ENCODE measurements at places on chromosomes 5 and 9.

DNA sequence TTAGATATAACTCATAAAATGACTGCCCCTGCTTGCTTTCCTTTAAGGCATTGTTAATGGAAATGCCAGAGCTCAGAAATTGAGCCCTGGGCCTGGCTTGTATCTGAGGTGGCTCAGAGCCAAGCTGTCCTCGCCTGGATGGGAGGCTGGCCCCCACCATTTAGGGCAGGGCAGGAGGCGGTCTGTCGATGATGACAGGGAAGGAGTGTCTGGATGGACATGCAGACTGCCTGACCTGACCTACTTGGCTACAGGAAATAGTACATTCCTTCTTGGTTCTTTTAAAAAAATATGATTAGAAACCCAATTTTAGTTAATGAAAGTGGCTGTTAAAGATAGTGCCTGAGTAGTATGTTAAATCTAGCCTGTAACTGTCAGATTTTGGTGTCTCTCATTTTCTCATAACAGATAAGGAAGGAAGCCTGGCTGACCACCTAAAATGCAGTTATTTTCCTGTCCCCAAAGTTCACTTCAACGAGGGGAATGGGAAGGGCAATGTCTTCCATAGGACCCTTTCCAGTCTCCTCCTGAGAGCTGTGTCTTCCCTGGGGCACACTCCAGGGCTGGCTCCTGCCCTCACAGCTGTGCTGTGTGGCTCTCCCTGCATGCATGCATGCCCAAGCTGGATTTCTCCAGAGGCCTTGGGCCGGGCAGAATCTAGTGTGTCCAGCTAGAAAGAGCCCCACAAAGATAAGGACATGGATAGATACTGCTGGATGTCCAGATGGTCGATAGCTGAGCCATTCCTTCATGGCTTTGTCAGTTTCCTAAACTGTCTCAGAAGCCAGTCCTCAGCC, 42.3 kb downstream of the MACROH2A1 start:
- DNase-seq: no peak
- no peaks in the 10 kb centered on the region for H3K27me3 ChIP-seq
- no peak overlapping the region for H3K4me3 ChIP-seq
- H3K36me3 ChIP-seq: peaks cover 31% of the 10 kb centered on the region
- no peaks in the 10 kb centered on the region for H3K4me1 ChIP-seq

- H3K36me3 ChIP-seq: no peaks in the 10 kb centered on the region
- H3K4me3 ChIP-seq: no peak overlapping the region
- DNase-seq: no peak
- no peak overlapping the region for H3K27ac ChIP-seq
- H3K4me1 ChIP-seq: no peaks in the 10 kb centered on the region
Measured at GRCh38 chr5:134945041-134945440, 22.7 kb upstream of the CATSPER3 start.

DNA sequence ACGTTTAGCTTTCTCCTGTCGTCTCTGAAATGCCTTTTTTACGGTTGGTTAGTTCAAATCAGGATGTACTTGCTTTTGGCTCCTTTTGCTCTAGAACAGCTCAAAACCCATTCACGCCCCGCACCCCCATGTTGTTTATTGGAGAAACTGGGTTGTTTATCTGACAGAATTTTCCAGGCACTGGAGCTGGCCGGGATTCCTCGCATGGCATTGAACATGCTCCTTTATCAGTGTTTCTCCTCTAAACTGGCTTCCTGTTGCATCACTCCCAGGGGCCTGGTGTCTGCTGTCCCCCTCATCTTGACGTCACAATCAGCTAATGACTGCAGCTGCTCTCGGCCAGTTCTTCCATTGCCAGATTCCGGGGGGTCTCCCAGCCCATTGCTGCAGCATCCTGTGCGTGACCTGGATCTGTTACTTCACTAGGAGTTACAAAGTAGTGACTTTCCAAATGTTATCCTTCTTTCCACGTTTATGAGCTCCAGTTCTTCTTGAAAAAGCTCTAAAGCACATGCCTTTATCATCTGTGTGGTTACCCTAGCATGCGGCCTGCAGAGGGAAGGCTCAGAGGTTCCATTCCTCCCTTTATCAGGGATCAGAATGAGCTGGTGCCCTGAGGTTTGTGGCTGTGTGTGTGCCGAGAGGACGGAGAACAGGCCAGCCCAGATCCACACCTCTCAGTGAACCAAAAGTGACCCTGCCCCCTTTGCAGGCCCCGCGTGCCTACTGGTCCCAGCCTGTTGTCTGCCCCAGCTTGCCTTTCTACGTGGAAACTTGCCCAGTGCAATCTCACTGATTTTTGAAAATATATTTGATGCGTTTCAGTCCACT, 27.5 kb downstream of the FAM163B start:
- H3K36me3 ChIP-seq: no peaks in the 10 kb centered on the region
- DNase-seq: no peak
- no peaks in the 10 kb centered on the region for H3K4me1 ChIP-seq
- no peak overlapping the region for H3K27ac ChIP-seq
- H3K4me3 ChIP-seq: no peak overlapping the region
- H3K27me3 ChIP-seq: peaks cover 31% of the 10 kb centered on the region

- no peak for DNase-seq
- no peaks in the 10 kb centered on the region for H3K27me3 ChIP-seq
- H3K4me3 ChIP-seq: no peak overlapping the region
- no peak overlapping the region for H3K27ac ChIP-seq
- H3K4me1 ChIP-seq: no peaks in the 10 kb centered on the region
Measured at GRCh38 chr5:126938466-126938865, 91.9 kb downstream of the MARCHF3 start.

GRCh38 chr9:69785757-69786156, 25.9 kb upstream of the PTAR1 start:
- peaks cover 3% of the 10 kb centered on the region for H3K27me3 ChIP-seq
- no peaks in the 10 kb centered on the region for H3K36me3 ChIP-seq
- no peak overlapping the region for H3K4me3 ChIP-seq
- H3K27ac ChIP-seq: no peak overlapping the region
- H3K4me1 ChIP-seq: no peaks in the 10 kb centered on the region
- no peak for DNase-seq

- H3K4me3 ChIP-seq: no peak overlapping the region
- H3K27me3 ChIP-seq: no peaks in the 10 kb centered on the region
- no peak for DNase-seq
- H3K36me3 ChIP-seq: no peaks in the 10 kb centered on the region
- no peak overlapping the region for H3K27ac ChIP-seq
Measured at GRCh38 chr5:78660401-78660800, 11.8 kb upstream of the LHFPL2 start.

- H3K27me3 ChIP-seq: no peaks in the 10 kb centered on the region
- no peak overlapping the region for H3K27ac ChIP-seq
- no peak overlapping the region for H3K4me3 ChIP-seq
- DNase-seq: peak; percentile 15
- no peaks in the 10 kb centered on the region for H3K36me3 ChIP-seq
Measured at GRCh38 chr9:34171753-34172535, 6.9 kb upstream of the UBAP1 start.

DNA sequence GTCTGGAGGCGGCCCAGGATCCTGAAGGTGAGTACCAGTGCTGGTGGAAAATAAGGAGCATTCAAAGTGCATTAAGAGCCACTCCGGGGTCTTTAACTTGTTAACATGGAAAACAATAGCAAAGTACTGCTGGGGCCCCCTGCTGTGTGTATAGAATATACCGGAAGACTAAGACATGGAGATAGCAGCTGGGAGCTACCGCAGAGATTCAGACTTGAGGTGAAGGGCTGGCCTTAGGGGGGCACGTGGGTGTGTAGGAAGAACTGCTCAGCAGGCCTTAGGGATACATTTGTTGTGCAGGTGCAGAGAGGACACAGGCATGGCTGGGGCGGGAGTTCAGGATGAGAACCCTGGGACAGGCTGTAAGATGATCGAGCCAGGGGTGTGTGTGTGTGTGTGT, 1.2 kb upstream of the DMRT1 start:
- no peaks in the 10 kb centered on the region for H3K27me3 ChIP-seq
- DNase-seq: no peak
- H3K4me3 ChIP-seq: no peak overlapping the region
- no peak overlapping the region for H3K27ac ChIP-seq

DNA sequence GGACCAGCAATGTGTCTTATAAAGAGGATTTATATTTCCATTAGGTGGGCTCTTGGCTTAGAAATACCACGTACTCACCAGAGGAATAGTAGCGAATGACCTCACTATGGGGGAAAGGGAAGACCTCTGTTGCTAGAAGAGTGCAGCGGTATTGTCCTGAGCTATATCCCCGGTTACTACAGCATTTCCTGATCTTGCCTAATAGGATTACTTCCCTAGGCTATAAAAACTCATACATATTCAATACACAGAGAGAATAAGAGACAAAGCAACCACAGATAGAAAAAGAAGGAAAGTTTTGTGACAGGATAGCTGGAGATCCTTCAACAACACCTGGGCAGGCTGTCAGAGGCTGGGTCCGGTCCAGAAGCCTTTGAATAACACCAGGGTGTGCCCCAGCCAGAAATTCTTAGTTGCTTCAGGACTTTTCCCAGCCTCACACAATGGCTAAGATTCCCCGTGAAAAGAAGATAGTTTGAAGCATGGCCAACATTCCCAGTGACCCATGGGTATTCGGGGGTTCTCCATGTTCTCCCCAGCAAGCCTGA, 85.4 kb downstream of the TRIM36 start:
- no peak for DNase-seq
- H3K27me3 ChIP-seq: no peaks in the 10 kb centered on the region
- H3K4me3 ChIP-seq: no peak overlapping the region
- H3K4me1 ChIP-seq: no peaks in the 10 kb centered on the region
- no peaks in the 10 kb centered on the region for H3K36me3 ChIP-seq

- peaks cover 3% of the 10 kb centered on the region for H3K27me3 ChIP-seq
- H3K4me3 ChIP-seq: no peak overlapping the region
- H3K4me1 ChIP-seq: no peaks in the 10 kb centered on the region
- H3K36me3 ChIP-seq: no peaks in the 10 kb centered on the region
Measured at GRCh38 chr9:2857564-2858198, 13.8 kb upstream of the PUM3 start.

- H3K27ac ChIP-seq: no peak overlapping the region
- H3K27me3 ChIP-seq: no peaks in the 10 kb centered on the region
- H3K4me1 ChIP-seq: no peaks in the 10 kb centered on the region
- no peak for DNase-seq
- H3K36me3 ChIP-seq: no peaks in the 10 kb centered on the region
Measured at GRCh38 chr5:128637031-128637430, 99.0 kb upstream of the FBN2 start.

DNA sequence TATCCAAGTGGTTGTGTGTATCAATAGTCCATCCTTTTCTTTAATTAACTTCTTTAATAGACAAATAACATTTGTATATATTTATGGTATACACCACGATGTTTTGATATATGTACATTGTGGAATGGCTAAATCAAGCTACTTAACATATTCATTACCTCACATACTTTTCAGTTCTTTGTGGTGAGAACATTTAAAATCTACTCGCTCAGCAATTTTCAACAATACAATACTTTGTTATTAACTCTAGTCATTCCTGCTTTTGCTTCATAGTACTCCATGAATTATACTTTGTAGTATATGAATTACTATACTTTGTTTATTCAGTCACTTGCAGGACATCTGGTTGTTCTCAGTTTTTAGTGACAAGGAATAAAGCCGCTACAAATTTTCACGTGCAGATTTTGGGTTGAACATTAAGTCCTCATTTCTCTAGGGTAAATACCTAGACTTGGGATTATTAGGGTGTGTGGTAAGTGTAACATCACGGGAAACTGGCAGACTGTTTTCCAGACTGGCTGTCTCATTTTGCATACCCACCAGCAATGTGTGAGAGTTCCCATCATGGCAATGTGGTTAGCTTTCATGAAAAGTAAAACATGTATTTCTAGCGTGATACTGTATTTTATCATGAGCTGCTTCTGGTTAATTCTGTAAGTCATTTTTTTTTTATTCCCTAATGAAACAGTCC, 354.4 kb upstream of the WWC1 start:
- no peak overlapping the region for H3K4me3 ChIP-seq
- no peak overlapping the region for H3K27ac ChIP-seq
- no peaks in the 10 kb centered on the region for H3K4me1 ChIP-seq
- DNase-seq: no peak

DNA sequence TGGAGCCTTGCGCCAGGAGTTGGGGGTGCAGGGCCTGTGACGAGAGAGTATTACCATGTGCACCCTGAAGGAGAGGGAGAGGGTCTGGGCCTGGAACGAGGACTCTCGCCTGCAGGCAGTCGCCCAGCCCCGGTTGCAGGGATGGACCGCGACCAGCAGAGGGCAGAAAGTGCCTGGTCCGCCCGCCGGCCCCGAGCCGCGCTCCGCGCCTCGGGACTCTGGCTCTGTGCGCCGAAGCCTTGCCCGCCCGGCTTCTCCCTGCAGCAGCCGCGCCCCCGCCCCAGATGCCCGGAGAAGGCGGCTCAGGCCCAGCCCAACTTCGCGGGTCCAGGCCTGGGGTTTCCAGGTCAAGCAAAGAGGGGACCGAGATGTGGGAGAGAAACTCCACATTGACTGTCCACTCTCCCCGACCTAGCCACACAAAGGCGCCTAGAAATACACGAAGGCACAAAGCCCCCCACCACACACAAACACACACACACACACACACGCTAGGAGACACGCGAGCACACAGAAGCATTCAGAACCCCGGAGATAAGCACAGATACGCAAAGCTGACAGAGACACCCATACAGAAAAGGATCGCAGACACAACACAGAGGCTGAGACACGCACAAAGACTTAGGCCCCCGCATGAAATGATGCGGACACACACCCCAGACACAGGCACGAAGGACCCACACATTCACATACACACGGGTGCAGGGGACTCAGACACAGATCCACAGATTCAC, 2.0 kb upstream of the LMX1B start:
- DNase-seq: peak; percentile 40
- peak overlapping the region; percentile 7 for H3K4me3 ChIP-seq
- H3K36me3 ChIP-seq: no peaks in the 10 kb centered on the region
- H3K27ac ChIP-seq: no peak overlapping the region
- peaks cover 36% of the 10 kb centered on the region for H3K4me1 ChIP-seq

- H3K36me3 ChIP-seq: no peaks in the 10 kb centered on the region
- H3K4me3 ChIP-seq: no peak overlapping the region
- H3K27me3 ChIP-seq: no peaks in the 10 kb centered on the region
- no peak for DNase-seq
- H3K4me1 ChIP-seq: no peaks in the 10 kb centered on the region
Measured at GRCh38 chr9:124815601-124816000, 37.7 kb upstream of the WDR38 start.

- H3K4me1 ChIP-seq: no peaks in the 10 kb centered on the region
- no peaks in the 10 kb centered on the region for H3K27me3 ChIP-seq
- no peak overlapping the region for H3K4me3 ChIP-seq
- DNase-seq: no peak
- H3K27ac ChIP-seq: no peak overlapping the region
Measured at GRCh38 chr9:133261103-133261752, 13.8 kb downstream of the ABO start.

DNA sequence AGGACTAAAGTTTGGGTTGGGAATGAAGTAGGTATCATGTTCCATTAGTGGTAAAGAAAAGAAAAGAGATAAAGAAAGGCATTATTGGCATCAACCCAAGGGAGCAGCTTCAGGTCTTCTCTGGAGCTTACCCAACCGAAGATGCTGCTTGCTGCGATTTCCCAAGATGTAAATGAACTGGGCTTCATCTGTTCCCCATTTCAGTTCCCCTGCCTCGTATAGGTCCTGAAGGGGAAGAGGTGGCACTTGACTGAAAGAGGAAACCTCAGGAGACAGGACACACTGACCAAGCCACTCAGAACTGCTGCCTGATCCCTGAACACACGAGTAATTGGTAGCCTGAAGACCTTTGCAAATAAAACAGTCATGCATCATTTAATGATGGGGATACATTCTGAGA, 24.6 kb downstream of the ANXA6 start:
- DNase-seq: no peak
- no peaks in the 10 kb centered on the region for H3K27me3 ChIP-seq
- H3K4me1 ChIP-seq: peaks cover 29% of the 10 kb centered on the region
- H3K36me3 ChIP-seq: peaks cover 99% of the 10 kb centered on the region
- H3K4me3 ChIP-seq: no peak overlapping the region

Measured in effector memory CD4-positive, alpha-beta T cell (primary cell).